ENCODE measurements at places on chromosomes 3 and 15.

DNA sequence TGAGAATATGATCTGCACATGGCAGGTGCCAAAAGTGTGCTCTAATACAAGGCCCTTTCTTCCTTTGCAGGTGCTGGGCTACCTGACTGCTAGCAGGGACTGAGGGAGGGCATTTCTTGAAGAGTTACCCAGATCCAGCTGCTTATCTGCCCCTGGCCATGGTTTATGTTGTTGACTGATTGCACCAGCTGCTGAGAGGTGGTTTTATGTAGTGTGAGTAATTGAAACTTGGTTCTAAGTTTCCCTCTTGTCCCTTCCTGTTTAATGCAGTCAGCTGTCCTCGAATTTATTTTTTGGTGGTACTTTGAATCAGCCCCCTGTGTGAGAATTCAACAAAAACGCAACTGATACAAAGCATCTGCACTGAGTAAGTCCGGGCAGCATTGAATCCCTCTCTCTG is 288.3 kb upstream of the C2CD4B start:
- no peak for DNase-seq

DNA sequence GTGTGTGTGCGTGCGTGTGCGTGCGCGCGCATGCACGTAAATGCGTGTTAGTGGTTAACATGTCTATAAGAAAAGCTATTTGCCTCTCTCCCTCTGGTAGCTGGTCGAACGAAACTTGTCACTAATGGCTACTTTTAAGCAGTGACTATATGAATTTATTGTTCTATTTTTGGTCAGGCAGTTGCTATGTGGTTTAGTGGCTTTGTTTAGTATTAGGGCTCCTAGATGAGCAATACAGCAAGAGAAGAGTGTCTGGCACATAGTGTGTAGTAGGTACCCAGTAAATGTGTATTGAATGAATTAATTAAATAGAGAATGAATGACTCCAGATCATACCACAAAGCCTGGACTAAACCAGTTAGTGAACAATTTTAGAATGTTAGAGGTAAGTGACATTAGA is 171.6 kb downstream of the PPM1L start:
- DNase-seq: no peak

- DNase-seq: no peak
Measured at GRCh38 chr3:89841041-89841440, 733.6 kb downstream of the EPHA3 start.

DNA sequence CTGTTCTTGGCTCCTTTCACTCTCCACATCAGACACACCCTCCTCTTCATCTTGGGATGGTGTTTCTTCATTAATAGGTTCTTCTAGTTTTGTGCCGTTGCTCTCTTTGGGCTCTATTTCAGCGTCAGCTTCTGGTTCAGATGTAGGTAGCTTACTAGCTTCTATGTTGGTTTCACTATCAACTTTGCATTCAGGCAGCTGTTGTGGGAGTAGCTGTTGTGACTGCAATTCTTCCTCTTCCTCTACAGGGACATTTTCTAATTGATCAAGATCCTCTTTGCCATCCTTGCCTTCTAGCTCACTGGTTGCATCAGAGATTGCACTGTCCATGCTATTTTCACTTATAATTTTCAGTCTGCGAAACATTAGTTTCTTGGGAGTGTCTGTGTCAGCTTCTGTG is 80.1 kb downstream of the SETD2 start:
- no peak for DNase-seq

DNA sequence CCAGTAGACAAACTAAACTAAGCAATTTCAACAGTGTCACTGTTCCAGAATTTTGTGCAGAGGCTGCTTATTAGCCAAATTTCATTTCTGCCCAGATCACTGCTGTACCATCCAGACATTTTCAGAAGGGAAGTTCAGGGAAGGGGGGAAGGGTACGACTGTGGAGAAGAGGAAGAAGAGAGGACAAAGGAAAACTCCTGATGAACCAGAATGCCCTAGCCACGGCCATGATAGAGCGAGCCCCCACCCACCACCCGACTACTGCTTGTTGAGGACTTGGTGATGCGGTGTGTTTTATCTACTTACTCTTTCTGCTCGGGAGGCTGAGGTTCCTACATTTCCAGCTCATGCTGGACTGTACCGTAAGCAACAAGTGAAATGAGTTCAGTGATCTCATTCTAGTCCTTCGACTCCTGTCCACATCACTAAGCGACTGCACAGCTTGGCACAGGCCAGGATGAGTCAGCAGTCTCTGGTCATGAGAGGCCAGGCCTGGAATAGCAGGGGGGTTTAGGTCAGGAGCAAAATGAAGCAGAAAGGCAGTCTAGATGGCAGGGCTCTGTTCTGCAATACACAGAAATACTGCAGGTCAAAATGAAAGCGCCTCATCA is 330.8 kb downstream of the TIGIT start:
- DNase-seq: peak; percentile 98

DNA sequence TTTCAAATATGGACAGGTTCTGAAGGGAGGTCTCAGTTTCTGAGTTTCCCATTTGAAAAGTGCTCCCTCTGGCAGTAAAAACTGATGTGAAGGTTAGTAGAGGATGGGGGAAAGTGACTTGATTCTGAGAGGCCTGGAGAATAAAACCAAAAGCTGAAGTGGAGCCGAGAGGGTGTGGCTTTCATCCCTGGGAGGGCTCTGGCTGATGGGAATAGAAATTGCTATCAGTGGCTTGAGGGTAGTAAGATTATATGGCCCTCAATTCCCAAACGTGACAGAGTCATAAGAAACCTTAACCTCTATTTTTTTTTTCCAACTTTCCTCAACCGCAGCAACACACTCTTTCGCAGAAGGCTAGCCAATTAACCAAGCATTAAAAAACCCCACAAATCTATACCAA is 185.9 kb downstream of the MEIS2 start:
- DNase-seq: no peak

GRCh38 chr3:107421170-107421792 is 44.0 kb downstream of the CCDC54 start:
- peak; percentile 44 for DNase-seq

DNA sequence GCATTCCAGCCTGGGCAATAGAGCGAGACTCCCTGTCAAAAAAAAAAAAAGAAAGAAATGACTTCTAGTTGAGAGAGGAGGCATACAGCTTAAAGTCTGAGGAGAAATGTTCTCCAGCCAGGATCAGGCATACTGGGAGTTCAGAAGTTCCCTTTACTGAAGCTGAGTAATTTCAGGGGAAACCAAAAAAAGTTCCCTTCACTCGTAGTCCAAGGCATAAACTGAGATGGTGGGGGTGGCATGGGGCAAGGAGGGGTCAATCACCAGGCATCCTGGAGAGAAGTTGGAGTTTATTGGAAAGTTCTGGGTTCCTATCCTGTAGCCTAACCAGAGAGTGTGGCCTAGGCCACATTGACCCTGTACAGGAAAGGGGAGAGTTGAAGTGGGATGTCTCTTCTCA is 5.9 kb downstream of the GPX1 start:
- DNase-seq: no peak

- DNase-seq: no peak
Measured at GRCh38 chr3:18349197-18349798, 75.8 kb downstream of the SATB1 start.

- DNase-seq: no peak
Measured at GRCh38 chr15:34729056-34729455, 25.7 kb downstream of the GJD2 start.

DNA sequence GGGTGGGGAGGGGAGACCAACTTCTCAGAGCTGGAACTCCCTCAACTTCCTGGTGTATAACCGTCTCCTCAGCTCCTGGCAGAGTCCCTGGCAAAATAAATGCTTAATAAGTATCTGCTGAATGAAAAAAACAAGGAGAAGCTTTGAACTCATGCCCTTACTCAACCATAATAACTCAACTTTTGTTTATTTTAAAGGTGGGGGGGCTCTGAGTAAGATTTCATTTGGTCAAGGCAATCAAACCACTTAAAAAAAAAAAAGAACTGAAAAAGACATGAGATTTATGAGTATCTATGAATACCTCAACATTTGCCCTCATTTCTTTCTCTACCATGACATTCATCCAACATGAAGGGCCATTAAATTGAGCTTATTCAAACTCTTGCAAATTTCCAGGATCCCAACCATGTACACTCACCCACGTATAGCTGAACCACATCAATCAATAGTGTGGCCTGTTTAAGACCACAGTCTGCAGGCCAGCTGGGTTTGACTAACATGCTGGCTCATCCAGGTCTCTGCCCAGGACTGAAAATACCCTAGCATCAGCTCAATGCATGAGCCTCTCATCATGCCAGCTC is 157.9 kb downstream of the FOXP1 start:
- peak; percentile 90 for DNase-seq
